CD4-positive, alpha-beta T cell treated with Interleukin-2 at 100 ng/mL for 4 hours (primary cell): ENCODE measurements at places on chromosomes 4 and X.

DNA sequence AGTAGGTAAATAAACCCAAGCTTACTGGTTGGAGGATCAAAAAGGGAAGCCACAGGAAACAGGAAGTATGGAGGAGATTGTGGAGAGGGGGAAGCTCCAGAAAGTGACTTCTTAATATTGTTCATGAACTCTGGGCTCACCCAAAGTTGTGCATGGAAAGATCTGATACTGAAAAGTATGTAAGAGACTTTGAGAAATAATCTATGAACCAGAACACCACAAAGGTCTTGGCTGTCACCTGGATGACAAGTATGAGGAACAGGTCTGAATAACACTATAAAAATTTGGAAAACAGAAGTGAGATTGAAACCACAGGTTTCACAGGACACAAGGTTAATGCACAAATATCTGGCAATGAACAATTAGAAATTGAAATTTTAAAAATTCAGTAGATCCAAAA is 567.4 kb downstream of the INPP4B start:
- DNase-seq, result no peak

DNA sequence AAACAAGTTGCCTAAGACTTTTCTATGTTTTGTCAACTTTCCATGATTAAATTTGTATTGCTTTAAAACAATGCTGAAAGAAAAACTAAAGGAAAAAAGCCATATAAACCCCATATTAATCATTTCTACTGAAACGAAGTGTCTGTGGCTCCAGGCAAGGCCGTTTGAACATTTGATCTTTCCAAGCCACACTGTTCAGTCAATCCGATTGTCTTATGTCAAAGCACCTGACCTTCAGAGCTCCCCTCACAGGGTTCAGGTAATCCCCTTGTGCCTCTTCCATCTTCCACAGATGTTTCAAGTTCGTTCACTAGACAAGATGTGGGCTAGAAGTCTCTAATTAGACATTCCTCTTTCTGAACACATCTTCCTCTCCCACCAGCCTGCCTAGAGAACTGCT is 177.1 kb upstream of the NUDT10 start:
- no peak for DNase-seq

DNA sequence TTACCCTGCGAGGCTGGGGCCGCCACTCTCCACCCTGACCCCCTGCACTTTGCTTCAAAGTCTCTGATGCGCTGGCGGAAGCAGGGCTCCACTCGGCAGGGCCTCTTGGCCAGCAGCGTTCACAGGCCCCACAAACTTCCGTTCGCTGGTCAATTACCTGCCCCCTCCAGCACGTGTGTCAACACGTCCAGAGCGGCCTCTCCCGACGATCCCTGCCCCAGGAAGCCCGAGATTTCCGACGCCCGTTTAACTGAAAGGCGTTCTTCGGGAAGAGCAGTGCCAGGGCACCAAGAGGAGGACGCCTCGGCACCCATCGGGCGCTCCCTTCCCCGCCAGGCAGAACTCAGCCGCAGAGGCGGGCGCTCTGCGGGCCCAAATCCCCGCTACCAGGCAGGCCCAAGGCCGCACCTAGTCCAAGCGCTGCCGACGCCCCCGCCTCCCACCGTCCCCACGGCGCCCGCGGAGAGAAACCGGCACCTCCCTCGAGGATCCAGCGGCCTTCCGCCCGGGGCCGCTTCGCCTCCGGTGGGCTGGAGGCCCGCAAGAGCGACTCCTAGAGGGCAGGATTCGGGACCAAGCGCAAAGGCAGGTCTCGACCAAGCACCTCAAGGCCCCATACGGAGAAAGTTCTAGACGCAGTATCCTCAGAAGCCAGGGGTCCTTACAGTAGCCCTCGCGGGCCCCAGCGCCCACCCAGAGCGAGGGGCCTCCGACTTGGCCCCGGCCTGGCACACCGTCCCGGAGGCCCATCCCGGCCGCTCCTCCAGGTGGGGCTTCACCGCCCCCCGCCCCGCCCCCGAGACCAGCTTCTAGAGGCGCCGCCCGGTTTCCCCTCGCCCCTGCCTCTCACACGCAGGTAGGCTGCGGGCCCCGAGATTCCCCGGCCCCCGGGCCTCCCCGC is 586 bp downstream of the BCAP31 start:
- peak; percentile 37 for DNase-seq

- DNase-seq, result no peak
Observed at GRCh38 chrX:105650986-105651385, 171.4 kb upstream of the NRK start.

- peak; percentile 52 for DNase-seq
Observed at GRCh38 chr4:88600176-88600838, 8.0 kb downstream of the HERC3 start.

DNA sequence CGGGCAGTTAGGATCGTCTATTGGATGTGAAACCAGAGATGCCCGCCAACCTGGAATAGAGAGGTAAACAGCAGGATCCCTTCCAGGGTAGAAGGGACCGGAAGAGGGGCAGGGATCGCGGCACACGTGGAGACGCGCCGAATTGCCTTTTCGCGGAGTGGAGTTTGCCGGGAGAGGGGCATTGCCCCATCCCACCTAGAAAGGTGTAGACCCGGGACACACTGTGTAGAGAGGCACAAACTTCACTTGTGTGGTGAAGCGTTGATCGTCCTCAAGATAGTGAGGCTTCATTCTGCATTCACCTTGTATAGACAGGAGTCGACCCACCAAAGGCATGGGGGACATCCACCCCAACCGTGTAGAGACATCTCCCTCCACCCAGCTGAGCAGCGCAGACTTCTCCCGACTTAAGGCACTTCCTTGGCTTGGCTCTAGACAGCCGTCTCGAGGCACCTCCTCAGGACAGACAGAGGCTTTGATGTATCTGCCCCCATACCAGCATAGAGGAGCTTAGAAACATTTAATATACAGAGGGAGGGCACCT is 410 bp downstream of the GNL3L start:
- peak; percentile 0 for DNase-seq

DNA sequence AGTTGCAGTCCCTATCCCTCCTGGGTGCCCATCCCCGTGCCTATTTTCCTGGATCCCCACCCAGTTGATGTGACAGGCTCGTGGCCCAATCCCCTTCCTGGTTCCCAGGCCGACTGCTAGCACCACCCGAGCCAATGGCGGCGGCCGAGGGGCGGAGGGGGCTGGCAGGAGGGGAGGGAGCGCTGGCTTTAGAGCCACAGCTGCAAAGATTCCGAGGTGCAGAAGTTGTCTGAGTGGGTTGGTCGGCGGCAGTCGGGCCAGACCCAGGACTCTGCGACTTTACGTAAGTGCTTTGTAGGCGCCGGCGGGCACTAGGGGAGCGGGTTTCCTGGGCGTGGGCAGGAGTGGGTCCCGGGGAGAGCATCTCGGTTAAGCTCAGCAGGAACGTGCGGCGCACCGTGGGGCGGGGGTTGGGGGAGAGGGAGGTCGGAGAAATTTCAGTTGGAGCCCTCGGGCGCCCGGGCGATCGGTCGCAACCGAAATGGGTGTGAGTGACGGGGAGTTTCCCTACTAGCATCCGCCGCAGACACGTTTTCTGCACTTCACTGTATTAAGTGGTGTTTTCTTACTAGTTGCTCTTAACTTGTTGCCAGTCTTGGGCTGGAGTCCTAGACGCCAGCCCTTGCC is at the start of gene PLS3:
TSS of gene PLS3 (plus strand) at position 197 of the 627 bp plus-strand sequence. CDS start 49,077 bp downstream, outside the sequence.
- no peak for DNase-seq

GRCh38 chr4:10063544-10064300 is 42.4 kb upstream of the SLC2A9 start:
- DNase-seq, result no peak

DNA sequence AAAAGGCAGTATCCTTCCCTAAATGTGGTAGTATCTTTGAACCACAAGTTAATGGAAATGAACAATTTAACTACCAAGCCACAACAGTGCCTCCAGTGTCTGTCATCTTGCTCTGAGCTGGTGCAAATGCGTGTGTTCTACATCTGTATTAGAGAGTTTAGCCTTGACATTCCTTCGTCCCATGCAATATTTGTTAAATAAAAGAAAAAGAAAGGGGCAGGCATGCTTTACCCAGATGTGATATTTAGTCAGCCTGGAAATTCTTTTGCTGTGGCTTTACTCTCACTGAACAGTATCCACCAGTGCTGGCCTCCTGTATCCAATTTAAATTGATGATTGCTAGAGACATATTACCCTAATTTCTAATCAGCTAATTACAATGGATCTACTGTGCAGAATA is 310.5 kb downstream of the CFAP299 start:
- DNase-seq, result no peak

DNA sequence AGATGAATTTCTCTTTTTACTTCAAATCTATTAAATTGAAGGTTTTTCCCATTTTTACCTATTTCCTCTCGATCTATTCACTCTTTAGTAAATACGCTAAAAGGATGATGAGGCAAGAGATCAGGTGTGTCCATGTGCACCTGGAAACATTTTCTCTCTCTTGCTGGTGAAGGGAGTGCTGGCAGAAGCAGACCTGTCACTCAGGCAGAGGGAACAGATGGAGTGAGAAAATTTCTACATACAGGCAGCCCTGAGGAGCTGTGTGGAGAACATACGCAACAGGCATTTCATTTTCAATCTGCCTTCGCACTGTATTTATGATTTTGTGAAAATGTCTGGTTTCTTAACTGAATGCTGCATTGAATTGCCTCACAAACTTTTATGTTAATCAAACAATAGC is 249.5 kb downstream of the GPM6A start:
- no peak for DNase-seq

- DNase-seq, result no peak
Observed at GRCh38 chr4:54487491-54487890, 170.3 kb upstream of the KIT start.

GRCh38 chrX:828411-828959 is 197.9 kb downstream of the SHOX start:
- DNase-seq, result no peak

DNA sequence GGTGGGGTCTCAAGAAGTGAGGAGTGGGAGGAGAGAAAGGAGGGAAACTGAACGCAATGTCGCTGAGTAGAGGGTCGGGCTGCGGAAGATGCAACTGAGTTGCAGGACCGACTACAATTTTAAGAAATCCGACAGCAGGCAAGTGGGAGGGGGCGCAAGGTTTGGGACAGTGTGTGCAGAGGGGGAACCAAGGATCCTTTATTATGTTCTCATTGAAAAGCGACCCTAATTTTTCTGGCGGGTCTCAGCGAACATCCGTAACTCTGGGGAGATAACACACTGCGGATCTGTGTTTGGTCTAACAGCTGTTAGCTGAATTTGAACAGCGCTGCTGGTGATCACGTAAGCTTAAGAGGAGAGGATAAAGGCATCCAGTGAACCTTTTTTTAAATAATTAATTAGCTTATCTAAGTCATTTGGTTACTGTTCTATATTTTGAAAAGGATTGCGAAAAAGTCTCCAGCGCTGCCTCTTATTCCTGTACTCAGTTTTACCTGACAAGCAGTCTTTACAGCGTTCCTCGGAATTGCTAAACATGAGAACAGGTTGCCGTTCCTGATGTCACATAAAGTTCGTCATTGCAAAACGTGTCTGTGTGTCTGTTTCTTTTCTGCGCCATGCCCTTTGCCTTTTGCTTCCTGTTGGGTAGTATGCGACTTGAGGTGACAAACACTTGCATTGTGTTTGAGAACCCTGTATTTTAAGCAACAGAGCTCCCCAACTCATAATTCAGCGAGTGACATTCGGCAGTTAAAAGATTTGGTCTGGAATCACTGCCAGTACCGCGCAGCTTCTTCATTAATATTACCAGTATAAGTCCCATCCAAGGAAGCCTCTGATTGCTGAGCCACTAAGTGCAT is 1.3 kb downstream of the HTR2C start:
- DNase-seq, result no peak

DNA sequence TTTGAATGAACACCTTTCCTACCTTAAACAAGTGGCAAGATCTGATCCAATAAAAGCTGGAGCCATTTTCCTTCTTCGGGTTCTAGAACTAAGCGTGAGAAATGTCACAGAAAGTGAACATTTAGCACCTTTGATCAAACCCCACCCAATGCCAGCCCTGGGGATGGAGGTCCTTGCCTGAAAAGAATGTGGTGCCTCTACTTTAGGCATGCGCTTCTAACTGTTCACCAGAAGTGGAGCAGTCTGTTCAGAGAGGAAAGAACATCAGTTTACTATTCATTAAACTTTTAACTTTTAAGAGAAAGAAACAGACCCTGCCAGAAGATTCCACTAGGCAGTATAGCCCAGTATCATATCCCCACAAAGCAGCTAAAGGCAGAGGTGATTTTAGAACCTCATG is 75.9 kb downstream of the INTS12 start:
- DNase-seq, result no peak

DNA sequence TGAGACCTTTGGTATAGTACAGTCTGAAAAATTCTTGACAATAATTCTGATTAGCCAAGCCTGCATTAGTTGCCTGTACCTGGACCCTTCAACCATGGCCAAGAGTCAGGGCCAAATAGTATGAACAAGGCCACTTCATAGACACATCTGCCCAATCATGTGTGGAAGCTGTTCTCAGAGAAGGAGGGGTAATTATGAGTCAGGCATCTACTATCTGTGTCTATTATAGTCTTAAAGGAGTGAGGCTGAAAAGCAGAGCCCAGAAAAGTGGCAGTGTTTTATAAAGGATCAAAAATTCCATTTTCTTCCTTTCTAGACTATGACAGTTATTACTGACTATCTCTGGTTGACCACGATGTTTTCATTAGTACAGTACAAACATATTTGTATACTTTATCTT is 5.0 kb upstream of the ADGRL3 start:
- no peak for DNase-seq

GRCh38 chrX:48695925-48696300 is 621 bp upstream of the SUV39H1 start:
- no peak for DNase-seq
